ENCODE measurements at places on chromosomes 6 and 20. TPM values are rescaled to one million over a fixed set of nuclear protein-coding genes. Genes with fewer than 3 reads are reported as not detected.

- no peak for DNase-seq
Measured at GRCh38 chr20:43539975-43540672, 18.7 kb upstream of the SGK2 start.

DNA sequence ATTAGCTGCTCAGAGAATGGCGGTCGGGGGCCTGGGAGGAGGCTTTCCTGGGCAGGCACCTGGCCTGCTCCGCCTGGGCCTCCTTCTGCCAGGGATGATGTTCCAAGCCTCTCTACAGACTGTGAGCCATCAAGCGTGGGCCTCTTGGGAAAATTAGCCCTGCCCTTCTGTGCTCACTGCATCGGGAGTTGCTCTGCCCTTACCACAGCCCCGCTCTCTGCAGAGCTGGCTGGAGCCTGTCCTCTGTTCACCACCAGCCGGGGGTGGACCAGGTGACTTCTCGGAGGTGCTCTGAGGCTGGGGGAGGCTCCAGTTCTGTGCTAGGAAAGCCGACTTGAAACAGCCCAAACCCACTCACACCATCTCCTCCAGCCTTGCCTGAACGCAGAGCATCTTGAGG is 24.2 kb downstream of the MDGA1 start:
- DNase-seq, result no peak

DNA sequence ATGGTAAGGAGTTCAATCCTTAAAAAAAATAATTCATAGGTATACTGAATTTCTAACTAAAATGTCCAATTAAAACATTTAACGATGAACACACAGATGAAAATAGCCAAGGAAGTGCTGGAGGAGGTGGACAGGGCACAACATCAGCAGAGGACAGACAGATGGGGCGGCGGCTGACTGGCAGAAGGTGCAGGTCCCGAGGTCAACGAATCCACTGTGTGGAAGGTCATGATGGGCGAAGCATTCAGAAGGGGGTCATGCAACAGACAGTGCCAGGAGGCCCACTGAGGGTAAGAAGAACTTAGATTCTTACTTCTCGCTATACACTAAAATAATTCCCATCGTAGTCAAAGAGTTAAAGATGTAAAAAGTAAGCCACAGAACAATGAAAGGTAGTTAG is 34.2 kb upstream of the FRMD1 start:
- no peak for DNase-seq

GRCh38 chr6:150536835-150537234 is 62.9 kb upstream of the PLEKHG1 start:
- DNase-seq, result no peak

DNA sequence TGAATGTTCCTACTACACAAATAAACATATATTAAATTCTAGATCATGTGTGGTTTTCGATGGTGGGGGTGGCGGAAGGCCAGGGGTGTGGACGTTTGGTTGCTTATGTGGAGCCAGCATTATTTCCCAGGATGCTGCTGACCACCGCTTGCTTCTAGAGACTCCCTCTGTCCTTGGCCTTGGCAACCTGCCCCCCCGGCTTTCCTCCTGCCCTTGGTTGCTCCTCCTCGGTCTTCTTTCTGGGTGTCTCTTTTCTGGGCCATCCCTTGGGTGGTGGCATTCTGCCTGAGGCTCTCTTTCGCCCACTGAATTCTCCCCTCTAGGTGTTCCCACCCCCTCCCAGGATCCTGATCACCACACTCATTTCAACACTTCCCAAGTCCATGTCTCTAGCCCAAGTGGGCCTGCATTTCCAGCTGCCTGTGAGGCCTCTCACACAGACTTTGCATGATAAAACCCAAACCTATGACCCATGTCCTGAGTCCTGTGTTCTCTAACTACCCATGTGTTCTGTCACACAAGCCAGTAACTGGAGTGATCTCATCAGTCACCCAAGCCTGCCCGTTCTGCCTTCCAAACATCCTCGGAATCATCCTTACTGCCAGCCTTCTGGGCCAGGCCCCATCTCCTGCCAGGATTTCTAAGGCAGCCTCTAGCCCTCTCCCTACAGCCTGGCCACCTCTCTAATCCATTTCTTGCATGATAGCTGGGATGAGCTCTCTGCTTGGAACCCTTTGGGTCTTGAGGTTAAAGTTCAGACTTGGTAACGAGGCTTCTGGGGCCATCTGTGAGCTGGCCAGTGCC is 71.2 kb downstream of the CDS2 start:
- DNase-seq, result no peak

DNA sequence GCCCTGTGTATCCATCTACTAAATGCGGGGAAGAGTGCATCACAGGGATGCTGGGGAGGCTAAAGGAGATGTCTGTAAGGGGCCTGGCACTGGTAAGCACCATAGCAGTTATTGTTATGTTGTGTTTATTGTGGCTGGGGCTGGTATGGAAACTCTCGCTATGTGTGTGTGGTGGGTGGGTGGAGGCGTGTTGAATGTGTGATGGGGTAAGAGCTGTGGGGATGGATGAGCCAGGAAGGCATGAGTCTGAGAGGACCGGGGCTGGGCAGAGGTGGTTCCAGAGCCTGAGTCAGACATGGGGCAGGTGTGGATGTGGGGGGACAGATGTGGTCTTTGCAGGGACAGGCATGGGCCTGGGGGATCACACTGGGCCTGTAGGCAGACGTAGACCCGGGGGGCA is 88.1 kb downstream of the GRM4 start:
- no peak for DNase-seq

DNA sequence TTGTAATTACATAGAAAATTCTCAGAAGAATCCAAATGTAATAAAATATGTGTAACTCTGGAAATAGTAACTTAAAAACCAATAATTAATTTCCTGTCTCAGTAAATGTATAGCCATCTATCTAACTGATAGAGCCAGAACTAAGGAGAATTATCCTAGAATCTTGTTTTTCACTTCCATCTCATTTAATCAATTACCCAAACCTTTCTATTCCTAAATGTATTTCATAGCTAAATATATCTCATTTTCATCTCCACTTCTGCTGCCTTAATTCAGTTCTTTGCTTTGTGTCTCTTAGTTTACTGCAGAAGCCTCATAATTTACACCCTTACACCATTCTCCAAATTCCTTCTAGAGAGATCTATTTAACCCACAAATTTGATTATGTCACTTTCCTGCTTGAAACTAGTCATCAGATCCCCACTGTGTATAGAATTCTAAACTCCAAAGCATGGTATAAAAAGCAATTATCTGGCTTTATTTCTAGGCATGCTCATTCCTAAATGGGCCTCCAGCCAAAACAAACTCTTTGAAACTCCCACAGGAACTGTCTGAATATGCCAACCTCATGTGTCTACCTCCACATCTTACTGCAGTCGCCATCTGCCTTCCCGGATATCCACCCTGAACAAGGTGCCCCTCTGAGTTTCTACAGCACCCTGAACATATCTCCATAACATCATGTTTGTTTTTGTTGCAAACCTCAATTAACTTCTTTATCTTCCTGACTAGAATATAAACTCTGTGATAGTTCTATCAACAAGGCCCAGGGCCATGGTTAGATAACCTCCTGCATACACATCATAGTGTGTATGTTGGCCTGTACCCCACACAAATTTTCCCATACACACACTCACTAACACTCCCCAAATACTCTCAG is 70.5 kb upstream of the ADTRP start:
- DNase-seq, result no peak

DNA sequence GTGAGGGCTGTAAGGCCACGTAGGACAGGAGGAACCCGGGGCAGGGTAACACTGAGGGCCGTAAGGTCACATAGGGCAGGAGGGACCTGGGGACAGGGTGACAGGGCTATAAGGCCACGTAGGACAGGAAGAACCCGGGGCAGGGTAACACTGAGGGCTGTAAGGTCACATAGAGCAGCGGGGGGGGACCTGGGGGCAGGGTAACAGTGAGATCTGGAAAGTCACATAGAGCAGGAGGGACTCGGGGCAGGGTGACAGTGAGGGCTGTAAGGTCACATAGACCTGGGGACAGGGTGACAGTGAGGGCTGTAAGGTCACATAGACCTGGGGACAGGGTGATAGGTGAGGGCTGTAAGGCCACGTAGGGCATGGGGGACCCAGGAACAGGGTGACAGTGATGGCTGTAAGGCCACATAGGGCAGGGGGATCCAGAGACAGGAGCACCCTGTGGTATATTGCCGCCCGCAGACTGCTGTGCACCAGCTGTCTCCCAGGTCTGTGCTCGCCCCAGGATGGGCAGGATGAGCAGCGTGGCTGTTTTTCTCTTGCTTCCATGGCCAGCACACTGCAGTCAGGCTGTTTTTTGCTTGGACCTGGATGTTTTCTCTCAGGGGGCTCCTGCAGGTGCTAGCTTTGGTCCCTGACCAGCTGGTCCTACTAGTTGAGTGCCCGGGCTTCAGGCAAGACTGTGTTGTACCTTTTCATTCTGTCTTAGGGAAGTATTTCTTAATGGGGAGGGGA is 55.7 kb downstream of the SYTL3 start:
- DNase-seq, result no peak

DNA sequence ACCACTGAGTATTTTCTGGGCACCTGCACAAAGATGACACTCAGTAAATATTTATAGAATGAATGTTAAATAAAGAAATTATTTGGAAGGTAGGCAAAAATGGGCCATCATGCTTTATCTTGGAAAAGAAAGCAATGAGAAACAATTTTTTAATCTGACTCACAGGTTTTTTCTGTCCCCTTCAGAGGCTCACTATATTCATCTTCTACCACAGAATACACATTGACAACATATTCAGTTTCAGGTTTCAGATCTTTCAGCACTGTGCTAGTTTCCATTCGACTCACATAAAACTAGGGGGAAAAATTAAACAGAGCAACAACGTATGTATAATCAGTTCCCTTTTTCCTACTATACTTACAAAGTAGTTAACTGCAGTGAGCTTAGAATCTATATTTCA is 58.3 kb downstream of the COL12A1 start:
- DNase-seq, result no peak

DNA sequence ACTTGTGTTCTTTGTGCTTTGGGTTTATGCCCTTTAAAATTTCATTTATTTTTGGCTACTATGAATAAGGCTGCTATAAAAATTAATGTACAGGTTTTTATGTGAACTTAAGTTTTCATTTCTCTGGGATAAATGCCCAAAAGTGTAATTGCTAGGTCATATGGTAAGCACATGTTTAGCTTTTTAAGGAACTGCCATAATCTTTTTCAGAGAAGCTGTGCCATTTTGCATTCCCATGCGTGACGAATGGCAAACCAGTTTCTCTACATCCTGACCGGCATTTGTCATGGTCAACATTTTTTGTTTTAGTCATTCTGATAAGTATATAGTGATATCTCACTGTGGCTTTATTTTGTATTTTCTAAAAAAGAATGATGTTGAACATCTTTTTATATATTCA is 236.0 kb upstream of the SGK1 start:
- no peak for DNase-seq

GRCh38 chr20:17624070-17624469 is 54.2 kb downstream of the DSTN start:
- no peak for DNase-seq

GRCh38 chr6:30839671-30840070 is 44.6 kb upstream of the DDR1 start:
- no peak for DNase-seq

- no peak for DNase-seq
Measured at GRCh38 chr6:89269252-89269651, 45.8 kb downstream of the GABRR2 start.

SYTL3 gene
- 38.5 TPM for total RNA-seq

ENPP3 gene
- total RNA-seq, result 0.54 TPM

KLHDC3 gene
- total RNA-seq, result 51.9 TPM
